ENCODE measurements at places on chromosomes 2 and 18.

DNA sequence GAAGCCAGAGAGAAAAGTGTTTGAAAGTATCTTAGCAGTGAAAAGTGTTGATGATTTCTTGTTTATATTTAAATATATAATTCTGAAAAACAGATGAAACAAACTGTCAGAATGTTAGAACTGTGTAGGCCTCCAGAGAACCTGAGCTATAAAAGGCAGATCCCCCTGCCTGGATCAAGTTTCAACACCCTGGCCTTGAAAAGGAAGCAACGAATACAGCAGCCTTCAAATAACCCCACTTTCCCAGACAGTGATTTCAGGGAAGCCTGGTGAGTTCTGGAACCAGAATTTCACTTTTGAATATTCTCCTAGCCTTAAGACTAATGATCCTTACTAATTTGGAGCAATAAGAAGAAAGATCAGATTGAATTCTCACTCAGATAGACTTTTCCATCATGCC lies 13.3 kb upstream of the TRIM43 start:
- no peak for DNase-seq

DNA sequence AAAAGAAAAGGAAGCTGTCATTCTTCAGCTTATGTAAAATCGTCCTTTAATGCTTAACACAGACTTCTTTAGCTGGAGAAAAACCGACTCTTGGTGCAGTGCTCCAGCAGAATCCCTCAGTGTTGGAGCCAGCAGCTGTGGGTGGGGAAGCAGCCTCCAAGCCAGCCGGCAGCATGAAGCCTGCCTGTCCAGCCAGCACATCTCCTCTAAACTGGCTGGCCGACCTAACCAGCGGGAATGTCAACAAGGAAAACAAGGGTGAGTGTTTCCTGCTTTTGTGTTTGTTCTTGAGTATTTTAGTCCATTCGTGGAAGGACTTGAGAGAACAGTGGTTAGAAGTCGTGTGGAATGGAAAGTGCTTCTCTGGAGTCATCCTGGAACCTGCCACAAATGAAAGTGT lies 38.9 kb downstream of the KDM3A start:
- no peak for DNase-seq

DNA sequence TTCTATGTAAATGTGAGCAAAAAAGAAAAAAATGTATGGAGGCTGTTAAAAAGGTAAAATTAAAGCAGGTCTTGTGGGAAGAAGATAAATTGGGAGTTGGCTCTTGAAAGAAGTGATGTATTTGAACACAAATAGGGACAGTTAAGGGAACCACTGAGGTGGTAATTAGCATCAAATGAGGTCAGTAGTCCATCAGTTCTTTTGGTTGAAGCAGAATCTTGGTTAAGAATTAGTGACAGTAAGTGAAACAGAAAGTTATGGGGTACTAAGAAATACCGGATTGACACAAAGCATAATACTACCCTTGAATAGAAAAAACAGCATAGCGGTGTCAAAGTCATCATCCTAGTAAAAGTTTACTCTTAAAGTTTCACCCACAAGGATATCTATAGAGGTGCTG lies 352.6 kb upstream of the VRK2 start:
- no peak for DNase-seq

DNA sequence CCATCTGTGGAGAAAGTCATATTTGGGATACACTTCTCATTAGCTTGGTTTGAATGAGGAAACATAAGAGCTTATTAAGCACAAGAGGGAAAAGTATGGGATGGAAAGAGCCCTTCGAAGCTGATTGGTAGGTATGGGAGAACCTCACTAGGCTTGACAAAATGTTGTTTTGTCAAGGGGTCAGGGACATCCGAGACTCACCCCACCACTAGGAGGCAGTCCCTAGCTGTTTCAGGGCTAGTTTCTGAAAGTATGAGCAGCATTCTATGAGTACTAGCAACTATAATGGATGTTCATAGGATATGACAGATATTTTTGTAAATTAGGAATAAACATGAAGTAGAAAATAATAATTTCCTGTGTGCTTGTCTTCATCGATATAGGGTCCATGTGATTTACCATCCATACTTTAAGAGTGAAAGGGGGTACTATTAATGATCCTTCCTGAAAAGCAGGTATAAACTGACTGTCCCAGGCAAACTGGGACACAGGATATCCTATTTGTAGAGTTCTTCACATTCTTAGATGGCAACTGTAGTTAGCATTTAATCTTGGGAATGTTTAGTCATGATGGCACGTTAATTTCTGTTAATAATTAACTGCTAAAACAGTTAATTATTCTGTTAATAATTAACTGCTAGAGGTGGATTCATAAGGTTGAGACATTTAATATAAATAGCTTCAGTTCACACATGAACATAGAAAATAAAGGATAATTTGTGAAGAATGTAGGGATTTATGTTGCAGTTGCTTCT lies 28.4 kb downstream of the OTX1 start:
- DNase-seq = no peak

DNA sequence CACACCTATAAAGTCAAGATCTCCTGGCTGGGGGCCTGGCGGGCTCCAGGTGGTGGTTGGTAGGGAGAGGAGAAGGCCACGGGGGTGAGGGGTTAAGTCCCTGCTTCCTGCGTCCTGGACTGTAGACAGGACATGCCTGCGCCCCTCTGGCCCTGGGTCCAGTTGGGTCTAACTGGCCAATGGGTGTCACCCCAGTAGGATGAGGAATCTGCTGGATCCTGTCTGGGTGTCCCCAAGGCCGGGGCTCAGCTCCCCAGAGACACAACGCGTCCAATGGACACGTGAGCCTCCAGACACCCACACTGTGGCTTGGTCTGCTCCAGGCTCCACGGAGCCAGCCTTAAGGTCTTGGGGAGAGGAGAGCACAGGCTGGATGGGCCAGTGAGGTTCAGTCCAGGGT lies 19.6 kb downstream of the AQP12A start:
- no peak for DNase-seq

DNA sequence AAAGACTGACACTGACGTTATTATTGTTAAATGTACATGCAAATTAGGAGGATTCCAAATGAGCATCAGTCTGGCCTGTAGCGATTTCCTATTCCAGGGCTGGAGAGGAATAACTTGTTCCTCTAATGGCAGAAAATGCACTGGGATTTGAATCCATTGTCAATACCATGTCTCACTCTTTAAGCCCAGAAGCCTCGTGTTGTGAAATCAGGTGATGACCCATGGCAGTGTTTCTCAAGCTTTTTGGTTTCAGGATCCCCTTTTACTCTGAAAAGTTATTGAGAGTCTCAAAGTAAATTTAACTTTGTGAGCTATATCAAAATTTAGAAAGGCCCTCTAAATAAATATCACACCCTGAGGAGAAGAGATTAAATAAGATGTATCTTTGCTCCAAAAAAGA lies 279.2 kb downstream of the GALR1 start:
- no peak for DNase-seq

- DNase-seq = no peak
Measured at GRCh38 chr2:134683561-134684112, 35.2 kb downstream of the TMEM163 start.

- DNase-seq = no peak
Measured at GRCh38 chr2:63012541-63012940, 38.1 kb upstream of the OTX1 start.

DNA sequence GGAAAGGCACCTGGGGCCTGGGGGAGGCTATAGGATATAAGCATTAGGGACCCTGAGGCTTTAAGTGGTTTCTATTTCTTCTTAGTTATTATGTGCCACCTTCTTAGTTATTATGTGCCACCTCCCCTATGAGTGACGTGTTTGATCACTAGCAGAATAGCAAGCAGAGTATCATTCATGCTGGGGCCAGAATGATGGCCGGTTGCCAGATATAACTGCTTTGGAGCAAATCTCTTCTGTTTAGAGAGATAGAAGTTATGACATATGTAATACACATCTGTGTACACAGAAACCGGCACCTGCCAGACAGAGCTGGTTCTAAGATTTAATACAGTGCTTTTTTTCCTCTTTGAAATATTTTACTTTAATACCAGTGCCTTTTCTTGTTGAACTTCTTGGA lies 29.4 kb downstream of the LIPG start:
- peak; percentile 12 for DNase-seq

DNA sequence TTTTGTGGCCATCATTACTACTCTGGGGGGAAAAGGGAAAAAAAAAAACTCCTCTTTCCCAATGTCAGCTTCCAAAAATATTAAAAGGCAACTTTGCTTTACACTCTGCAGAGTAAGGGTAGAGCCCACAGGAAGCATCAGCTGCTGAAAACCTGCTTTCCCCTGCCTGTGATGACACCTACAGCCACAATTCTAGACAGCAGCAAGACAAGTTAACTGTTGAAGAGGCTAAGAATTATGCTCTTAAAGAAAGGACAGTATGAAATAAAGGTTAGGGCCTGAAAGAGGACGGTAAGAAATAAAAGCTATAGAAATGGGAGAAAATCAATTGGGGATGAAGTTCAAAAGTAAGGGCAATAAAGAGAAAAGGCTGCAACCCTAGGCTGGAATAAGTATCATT lies 3.0 kb downstream of the PDE11A start:
- no peak for DNase-seq

- DNase-seq = no peak
Measured at GRCh38 chr2:105882920-105883435, 138.3 kb downstream of the NCK2 start.

GRCh38 chr2:223944166-223944702 lies 901 bp downstream of the WDFY1 start:
- no peak for DNase-seq

GRCh38 chr18:78911751-78912283 lies 67.8 kb upstream of the SALL3 start:
- DNase-seq = no peak

DNA sequence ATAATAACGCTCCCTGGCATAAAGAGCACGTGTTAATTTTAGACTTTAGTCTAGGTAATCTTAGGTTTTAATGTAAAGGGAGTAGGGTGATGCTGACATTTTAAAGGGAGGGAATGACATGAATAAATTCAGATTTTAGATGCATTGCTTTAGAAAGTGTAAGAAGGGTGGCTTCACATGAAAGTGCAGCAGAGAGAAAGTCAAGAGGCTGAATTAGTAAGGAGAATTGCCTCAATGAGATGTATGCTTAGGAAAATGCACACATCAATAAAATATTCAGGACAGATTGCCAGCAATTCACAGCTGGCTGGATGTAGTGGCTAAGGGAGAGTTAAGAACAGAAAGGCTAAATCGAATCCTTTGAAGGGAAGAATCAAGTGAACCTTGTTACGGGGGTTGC lies 165.5 kb upstream of the CDH19 start:
- DNase-seq = no peak

DNA sequence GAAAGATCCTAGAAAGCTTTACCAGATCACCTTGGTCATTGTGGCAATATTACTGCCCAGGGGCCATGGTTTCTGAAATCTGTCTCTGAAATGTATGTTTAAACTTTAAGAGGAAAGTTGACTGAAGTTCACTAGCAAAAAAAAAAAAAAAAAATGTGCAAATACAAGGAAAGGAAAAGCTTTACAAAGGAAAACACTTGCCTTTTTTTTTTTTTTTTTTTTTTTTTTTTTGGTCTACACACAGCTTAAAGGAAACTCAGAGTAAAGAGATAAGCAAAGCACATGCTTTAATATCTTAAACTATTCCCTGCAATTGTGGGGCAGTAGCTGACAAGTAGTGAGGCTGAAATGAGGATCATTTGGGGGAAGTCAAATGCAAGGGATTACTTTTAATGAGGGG lies 174.2 kb upstream of the EPAS1 start:
- no peak for DNase-seq

DNA sequence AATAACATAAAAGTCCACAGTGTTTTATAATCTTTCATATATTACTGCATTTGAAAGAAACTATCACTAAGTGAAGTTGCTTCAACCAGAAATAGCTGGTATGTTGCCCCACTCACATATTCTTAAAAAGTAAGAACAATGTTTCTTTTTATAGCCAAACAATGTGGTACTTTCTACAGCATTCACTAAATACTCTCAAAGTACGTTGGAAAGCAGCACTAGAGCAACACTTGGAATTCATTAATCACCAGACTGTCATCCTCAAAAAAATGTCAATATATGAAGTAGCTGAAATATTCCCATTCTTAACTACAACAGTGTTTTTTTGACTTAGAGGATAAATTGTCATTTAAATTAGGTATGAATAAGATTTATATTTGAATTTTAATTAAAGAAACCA lies 32.8 kb downstream of the COBLL1 start:
- no peak for DNase-seq

DNA sequence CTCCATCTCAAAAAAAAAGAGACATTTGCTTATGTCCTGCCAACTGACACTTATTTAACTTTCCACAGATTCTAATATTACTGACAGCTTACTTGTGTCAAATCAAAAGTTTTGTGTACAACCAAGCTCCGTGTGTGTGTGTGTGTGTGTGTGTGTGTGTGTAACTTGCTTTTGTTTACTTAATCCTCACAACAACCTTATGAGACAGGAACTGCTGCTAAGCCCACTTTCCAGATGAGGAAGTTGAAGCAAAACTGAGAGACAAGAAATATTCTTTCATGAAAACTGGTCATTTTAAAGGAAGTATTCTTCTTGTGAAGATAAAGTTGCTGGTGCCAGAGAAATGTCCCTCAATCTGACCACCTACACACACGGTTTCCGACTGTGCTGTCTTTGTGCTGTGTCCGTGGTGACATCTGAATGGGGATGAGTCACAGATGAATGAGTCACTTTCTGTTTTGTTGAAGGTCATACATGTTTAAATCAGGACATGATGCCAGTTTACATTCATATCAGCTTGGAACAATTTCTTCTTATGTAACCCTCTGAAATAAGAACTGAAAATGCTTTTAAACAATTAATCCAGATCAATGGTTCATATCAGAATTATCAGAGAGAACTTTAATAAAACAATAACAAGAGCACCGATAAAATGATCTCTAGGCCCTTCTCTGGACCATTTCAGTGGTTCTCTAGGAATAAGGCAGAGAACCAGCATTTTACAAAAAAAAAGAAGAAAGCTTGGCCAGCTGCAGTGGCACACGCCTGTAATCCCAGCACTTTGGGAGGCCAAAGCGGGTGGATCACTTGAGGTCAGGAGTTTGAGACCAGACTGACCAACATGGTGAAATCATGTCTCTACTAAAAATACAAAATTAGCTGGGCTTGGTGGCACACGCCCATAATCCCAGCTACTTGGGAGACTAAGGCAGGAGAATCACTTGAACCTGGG lies 95.5 kb downstream of the THNSL2 start:
- DNase-seq = no peak

- peak; percentile 95 for DNase-seq
Measured at GRCh38 chr2:42809819-42810120, 17.4 kb upstream of the HAAO start.

- no peak for DNase-seq
Measured at GRCh38 chr2:3423492-3424170, 44.1 kb downstream of the TRAPPC12 start.

DNA sequence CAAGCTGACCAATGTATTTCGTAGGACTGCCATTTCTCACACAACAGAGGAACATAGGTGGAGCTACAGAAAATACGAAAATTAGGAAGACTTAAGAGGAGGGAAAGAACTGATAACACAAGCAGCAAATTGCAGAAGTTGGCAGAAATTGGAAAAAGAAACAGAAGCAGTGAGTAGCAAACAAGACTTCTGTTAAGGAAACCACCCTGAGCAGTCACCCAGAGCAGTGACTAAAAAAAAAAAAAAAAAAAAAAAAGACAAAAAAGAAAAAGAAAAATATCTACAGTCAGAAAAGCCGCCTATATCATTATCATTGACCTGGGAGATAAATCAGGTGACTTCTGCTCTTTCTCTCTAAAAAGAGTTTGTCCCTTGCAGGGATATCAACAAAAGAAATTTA lies 21.4 kb downstream of the STK17B start:
- no peak for DNase-seq
